Activated CD4-positive, CD25-positive, alpha-beta regulatory T cell (primary cell): ENCODE measurements at places on chromosomes 5 and 9.

GRCh38 chr5:81305785-81306184, 4.4 kb downstream of the ZCCHC9 start:
- DNase-seq = no peak

- DNase-seq = no peak
Measured at GRCh38 chr9:37155601-37156000, 35.2 kb downstream of the ZCCHC7 start.

DNA sequence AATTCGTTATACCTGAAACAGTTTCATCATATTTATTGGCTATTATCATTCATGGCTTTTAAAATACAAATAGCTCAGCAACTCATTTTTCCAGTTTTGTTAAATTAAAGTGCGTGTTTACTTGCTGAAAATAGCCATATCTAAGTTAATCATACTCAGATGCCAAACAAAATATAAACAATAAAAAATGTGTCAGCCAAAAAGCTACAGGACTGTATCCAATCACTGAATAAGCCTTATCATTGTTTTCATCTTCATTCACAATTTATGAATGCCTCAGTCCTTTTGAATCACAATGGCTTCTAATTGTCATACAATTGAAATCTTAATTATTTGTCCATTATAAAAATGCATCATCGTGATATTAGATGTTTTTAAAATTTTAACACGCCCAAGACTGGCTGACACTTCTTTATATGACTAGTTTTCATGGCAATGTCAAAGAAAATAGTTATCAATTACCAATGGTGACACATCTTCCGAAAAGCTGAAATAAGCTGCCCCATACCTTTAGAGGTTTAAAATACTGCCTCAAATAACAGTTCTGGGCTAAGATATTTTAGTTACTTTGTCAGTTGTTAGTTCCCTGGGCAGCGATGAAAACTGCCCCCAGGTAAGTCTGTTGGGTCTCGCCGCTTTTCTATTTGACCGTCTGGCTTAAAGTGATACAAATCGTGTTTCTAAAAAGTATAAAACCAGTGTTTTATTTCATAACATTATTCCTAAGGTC, 1.8 kb downstream of the NFIB start:
- no peak for DNase-seq

GRCh38 chr5:44294516-44294915, 94.7 kb downstream of the FGF10 start:
- no peak for DNase-seq

- no peak for DNase-seq
Measured at GRCh38 chr9:131010482-131011273, 1.7 kb downstream of the LAMC3 start.

- no peak for DNase-seq
Measured at GRCh38 chr9:36046923-36047322, 10.2 kb downstream of the RECK start.

- DNase-seq = no peak
Measured at GRCh38 chr5:173612948-173613347, 3.5 kb downstream of the BOD1 start.

DNA sequence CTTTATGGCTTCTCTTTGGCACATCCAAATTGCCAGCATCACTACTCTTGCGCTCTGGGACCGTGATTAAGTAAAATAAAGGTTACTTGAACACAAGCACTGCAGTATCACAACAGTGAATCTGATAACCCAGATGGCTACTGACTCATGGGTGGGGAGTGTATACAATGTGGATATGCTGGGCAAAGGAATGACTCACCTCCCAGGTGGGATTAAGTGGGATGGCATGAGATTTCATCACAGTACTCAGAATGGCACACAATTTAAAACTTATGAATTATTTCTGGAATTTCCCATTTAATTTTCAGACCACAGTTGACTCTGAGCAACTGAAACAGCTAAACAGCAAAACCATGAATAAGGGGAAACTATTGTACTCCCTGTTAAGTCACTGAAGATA, 4.3 kb downstream of the GFM2 start:
- no peak for DNase-seq

- DNase-seq = no peak
Measured at GRCh38 chr5:169988206-169988605, 7.9 kb upstream of the INSYN2B start.

DNA sequence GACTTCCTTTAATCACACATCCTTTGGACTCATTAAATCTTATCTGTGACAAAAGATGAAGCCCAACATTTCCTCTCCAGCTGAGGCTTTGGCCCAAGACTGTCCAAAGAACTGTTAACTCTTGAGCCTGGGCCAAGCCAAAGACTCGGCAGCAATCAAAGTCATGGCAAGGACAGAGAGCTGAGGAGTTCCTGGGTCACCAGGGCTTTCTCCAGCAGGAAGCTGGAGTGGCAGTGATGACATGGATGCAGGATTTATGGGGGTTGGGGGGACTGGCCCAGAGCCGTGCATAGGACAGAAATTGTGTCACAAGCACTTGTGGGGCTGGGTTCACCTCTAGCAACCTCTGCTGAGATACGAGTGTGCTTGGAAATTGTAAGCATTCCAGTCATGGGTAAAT, 440.3 kb downstream of the PLK2 start:
- DNase-seq = no peak

DNA sequence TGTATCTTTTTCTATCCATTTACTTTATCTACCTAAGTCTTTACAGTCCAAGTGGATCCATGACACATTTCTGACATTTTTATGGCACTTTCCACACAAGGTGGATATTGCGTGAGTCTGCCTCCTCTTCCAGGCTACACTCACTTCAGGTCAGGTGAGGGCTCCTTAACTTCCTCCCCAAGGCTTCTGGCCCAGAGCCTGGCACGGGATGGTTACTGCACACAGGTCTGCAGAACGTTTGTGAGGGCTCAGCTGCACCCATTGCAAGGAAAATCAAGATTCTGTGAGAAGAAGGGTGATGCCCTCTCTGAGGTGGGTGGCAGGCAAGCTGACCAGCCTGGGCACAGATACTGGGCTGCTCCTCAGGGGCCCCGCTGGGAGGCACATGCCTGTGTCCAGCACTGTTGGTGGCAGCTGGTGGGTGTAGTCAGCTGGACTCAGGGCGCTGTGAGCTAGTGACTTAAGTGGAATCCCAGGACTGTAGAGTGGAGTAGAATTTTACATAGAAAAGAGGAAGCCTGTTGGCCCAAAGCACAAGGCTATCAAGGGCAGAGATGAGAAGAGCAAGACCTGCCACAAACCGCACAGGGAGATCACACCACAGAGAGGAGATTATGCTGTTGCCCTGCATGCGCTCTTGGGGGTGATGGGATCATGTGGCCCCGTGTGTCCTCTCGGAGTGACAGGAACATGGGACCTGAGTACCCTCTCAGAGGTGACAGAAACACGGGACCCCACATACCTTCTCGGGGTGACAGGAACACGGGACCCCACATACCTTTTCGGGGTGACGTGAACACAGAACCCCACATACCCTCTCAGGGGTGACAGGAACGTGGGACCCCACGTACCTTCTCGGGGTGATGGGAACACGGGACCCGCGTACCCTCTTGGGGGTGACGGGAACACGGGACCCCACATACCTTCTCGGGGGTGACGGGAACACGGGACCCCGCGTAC, 21.3 kb downstream of the AHRR start:
- DNase-seq = no peak

DNA sequence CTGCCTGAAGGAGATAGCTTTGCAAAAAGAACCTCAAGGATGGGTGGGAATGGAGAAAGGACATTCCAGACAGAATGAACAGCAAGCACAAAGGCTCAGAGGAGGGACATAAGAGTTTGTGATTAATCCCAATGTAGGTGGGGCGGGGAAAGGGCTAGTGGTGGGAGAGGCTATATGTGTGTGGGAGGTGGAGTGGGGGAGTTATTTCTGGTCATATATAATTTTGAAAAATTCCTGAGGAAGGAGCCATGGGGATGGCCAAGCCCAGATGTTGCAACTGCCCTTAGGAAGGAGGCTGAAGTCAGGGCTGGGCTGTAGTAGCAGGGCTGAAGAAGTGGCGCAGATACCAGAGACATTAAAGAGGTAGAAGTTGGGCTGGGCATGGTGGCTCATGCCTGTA, 13.4 kb upstream of the CCL27 start:
- DNase-seq = no peak

DNA sequence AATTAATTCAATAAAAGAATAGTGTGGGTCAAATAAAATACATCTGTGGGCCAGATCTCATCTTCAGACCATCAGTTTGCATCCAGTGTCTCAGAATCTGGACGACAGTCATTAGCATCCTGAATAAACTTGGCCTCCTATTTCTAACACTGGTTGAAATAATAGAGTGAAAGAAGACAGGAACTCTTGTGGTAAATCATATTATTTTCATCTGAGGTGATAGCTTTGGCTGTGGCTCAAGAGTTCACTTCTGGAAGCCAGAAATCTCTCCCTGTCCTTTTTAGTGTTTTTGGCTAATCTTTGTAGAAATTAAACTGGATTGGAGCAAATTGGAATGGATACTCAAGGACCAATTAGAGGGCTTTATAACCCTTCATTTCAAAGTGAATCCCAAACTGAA, 63.4 kb upstream of the HMHB1 start:
- DNase-seq = no peak

DNA sequence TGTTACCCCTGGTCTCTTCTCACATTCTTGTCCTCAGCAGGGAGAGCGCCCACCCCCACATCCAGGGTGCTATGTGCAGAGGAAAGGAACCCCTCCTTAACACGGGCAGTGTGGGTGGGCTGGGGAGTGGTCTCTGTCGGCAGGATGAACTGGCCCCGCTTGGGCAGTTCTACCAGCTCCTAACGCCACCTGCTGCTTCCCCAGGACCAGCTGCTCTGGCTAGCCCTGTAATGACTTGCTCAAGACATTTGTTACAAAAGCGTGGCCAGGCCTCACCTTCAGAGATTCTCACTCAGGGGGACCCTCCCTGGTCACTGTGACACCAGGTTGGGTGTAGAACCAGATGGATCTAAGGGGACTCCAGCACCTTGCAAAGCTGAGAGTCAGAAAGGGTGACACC, 82.4 kb downstream of the HMCN2 start:
- no peak for DNase-seq

- no peak for DNase-seq
Measured at GRCh38 chr9:14741369-14741768, 18.8 kb upstream of the CER1 start.

- no peak for DNase-seq
Measured at GRCh38 chr5:75053054-75053303, 621 bp upstream of the GCNT4 start.

GRCh38 chr5:37668524-37669047, 171.3 kb downstream of the GDNF start:
- DNase-seq = no peak

DNA sequence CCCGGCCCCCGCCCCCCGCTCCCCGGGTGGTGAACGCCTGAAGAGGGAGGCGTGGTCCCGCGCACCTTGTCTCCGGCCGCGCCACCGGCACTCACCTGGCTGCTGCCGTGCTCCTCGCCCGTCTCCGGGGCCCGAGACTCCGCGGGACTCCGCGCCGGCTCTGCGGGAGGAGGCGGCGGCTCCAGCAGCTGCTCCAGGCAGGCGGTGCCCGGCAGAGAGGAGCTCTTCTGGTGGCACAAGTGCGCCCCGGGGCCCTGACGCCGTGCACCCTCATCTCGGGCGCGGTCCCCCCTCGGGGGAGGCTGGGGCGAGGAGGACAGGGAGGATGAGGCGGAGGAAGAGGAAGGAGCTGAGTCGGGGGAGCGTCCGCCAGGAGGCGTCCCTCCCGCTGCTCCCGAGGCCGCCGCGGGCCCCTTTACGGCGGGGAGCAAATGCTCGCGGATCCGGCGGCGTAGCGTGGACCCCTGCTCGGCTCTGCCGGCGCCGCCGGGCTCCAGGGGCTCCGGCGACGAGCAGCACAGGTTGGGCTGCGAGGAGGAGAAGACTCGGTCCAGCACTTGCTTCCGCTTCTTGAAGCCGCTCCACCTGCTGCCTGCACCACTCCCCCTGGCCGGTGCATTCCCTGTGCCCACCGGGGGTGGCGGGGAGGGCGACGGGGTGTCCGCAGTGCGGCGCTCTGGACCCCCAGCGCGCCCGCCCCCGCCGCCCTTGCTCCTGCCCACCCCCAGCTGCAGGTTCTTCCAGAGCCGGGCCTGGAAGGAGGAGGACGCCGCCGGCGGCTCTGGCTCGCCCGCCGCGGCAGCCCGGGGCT, 928 bp downstream of the MCTP1 start:
- DNase-seq = no peak

GRCh38 chr5:147307170-147307569, 72.3 kb downstream of the STK32A start:
- DNase-seq = no peak

DNA sequence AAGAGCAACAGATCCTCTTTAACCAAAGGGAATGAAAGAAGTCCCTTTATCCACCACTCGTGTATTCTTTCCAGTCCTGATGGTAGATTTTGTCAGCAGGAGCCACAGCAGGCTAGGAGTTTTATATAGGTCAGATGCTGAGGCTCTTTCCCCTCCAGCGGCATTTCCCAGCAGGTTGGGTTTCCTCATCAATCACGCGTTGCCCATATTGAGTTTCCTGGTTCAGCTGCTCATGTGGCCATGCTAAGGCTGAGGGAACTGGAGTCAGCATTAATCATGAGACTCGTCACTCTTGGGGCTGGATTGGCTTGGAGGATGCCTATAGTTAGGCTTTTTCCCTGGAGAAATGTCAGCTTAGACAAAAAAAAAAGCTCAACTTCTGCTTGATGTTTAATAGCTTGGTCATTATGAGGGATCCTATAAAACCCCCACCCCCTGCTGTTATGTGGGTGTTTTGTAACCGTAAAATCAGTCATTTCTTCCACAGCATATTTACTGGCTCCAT, 193.4 kb upstream of the GAS1 start:
- no peak for DNase-seq

DNA sequence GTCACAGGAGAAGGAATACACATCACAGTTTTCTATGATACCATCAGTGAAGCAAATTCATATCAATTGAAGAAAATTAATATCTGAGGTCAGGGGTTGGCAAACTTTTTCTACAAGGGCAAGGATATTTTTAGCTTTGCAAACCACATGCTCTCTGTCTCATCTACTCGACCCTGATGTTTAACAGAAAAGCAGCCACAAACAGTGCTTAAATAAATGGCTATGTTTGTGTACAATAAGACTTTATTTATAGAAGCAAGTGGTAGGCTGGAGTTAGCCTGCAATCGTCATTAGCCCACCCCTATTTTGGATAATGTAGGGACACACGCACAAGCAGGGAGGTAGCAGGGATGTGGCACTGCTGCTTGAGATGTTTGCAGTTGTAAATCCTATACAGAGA, 251.4 kb downstream of the CETN3 start:
- no peak for DNase-seq

DNA sequence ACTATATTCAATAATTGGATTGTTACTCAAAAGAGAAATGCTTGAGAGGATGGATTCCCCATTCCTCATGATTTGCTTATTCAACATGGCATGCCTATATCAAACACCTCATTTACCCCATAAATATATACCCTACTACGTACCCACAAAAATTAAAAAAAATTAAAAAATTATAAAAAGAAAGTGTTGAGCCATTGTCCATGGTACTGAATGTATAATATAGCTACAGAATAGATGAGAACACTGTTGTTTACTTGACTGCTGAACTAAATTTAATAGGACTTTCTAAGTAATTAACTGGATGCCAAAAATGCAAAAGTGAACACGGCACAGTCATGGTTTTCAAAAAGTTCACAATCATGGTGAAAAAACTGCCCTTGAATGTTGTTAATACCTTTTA, 725.8 kb downstream of the KCTD16 start:
- no peak for DNase-seq

GRCh38 chr5:72511366-72511765, 4.2 kb upstream of the ZNF366 start:
- DNase-seq = no peak
